ENCODE measurements at places on chromosomes 7 and 10.

DNA sequence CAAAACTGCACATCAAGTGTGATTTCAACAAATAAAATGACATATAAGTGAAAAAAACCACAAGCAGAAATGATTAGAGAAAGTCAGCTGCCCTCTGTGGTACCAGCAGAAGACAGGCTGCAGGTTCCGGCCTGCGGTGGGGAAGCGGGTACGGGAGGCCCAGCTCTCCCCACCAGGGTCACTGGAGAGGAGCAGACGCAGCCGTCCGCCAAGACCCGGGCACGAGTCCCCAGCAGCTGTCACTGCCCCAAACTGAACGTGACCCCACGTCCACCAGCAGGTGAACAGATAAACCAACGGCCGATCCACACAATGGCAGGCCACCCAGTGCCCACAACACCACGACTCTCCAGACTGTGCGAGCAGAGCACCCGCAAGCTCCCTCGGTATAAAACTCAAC lies 16.1 kb upstream of the MICALL2 start:
- H3K36me3 ChIP-seq, result peaks cover 58% of the 10 kb centered on the region
- H3K4me3 ChIP-seq, result no peak overlapping the region
- peaks cover 12% of the 10 kb centered on the region for H3K4me1 ChIP-seq
- no peak for DNase-seq

GRCh38 chr10:124713679-124714255 lies 30.4 kb downstream of the FAM53B start:
- no peak overlapping the region for H3K4me3 ChIP-seq
- H3K27ac ChIP-seq, result peak overlapping the region; percentile 92
- H3K36me3 ChIP-seq, result no peaks in the 10 kb centered on the region
- H3K4me1 ChIP-seq, result peaks cover 77% of the 10 kb centered on the region

- no peaks in the 10 kb centered on the region for H3K27me3 ChIP-seq
- no peak overlapping the region for H3K27ac ChIP-seq
- no peak overlapping the region for H3K4me3 ChIP-seq
- H3K36me3 ChIP-seq, result no peaks in the 10 kb centered on the region
- no peaks in the 10 kb centered on the region for H3K4me1 ChIP-seq
- no peak for DNase-seq
Measured at GRCh38 chr10:58486821-58487220, 25.9 kb upstream of the BICC1 start.

DNA sequence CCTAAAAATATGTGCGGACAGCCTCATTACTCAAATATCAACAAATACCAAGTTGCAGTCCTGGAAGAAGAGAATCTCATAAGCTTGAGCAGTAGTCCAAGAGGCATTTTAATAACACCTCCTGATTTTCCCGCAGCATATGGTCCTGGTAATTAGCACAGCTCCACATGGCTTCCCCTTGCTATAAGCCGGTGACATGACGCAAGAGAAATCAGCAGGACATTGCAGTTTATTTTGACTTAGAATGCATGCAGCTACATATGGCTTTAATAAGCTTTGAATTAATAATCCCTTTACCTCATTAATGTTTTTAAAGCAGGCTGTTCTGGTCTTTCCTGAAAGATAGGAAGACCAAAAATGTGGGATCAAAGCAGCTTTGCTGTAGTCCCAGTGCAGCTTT lies 137.6 kb downstream of the RAMP3 start:
- H3K27ac ChIP-seq, result no peak overlapping the region
- H3K36me3 ChIP-seq, result no peaks in the 10 kb centered on the region
- H3K4me3 ChIP-seq, result no peak overlapping the region
- H3K4me1 ChIP-seq, result no peaks in the 10 kb centered on the region

- no peak overlapping the region for H3K27ac ChIP-seq
- no peaks in the 10 kb centered on the region for H3K27me3 ChIP-seq
Measured at GRCh38 chr7:39221901-39222300, 244.2 kb downstream of the POU6F2 start.

DNA sequence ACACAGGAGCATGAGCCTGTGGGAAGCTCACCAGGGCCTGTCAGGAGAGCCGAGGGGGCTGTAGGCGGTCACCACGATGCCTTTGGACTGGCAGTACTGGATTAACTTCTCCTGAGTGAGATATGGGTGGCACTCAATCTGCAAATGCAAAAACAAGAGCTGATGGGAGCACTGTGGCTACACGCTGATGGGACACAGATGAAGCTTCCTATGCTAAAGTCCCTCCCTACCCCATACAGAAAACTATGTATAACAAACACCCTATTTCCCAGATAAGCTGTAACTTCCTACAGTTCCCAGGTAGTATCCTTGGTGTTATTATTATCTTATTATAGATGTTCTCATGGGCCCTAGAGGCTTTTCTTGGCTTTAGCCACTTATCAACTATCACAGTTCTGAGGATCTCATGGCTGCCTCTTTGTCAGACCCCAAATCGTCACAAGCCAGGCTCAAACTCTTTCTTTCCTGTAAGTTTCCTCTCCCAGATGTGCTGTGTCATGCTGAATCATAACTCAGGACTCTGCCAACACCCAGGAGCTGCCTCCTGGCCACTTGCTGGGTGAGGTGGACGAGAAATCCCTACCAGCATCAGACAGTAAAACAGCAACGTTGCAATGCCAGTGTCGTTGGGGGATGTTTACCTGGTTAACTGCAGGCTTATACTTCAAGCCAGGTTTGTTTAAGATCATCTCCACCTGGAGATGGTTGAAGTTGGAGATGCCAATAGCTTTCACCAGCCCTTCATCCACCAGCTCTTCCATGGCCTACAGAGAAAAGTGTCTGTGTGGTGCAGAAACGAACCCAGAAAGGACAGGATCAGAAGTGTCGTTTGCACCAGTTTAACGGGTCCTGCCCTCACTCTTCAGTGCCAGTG lies 10.3 kb downstream of the AKR1B1 start:
- DNase-seq, result no peak
- no peak overlapping the region for H3K27ac ChIP-seq
- H3K4me1 ChIP-seq, result no peaks in the 10 kb centered on the region
- H3K4me3 ChIP-seq, result no peak overlapping the region

GRCh38 chr7:21508538-21508937 lies 34.3 kb upstream of the DNAH11 start:
- DNase-seq, result no peak
- H3K27me3 ChIP-seq, result no peaks in the 10 kb centered on the region
- H3K27ac ChIP-seq, result no peak overlapping the region

DNA sequence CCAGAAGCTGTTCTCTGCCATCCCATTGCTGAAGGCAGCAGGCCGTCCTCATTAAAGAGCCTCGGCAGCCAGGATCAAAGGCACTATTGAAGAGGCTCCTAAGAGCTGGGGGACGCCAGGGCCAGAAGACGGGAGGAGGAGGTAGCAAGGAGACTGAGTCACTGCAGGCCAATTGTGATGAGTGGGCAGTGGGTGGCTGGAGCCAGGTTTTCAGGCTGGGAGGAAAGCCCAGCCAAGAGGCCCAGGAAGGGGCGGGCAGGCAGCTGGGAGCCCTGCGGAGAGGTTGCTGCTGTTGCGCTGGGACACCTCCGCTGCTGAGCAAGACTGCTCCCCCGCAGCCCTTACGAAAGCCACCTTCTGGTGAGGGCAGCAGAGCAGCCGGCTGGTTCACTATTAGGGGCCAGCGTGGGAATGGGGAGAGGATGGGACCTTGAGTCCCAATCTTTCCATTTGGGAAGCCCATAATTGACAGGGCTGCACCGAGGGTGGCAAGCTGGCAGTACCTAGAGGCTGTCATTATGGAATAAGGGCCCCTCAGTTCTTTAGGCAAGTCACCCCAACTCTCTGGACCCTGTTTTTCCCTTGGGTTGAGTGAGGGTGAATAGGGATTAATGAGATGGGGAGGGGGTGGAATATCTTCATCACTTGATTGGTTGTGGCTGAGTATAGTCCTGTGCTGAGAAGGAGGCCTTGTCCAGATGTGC lies 48.4 kb downstream of the UNC5B start:
- no peak overlapping the region for H3K4me3 ChIP-seq
- peaks cover 4% of the 10 kb centered on the region for H3K27me3 ChIP-seq
- H3K27ac ChIP-seq, result no peak overlapping the region
- no peak for DNase-seq
- H3K36me3 ChIP-seq, result no peaks in the 10 kb centered on the region
- H3K4me1 ChIP-seq, result no peaks in the 10 kb centered on the region

GRCh38 chr10:87864496-87865059 lies 1.2 kb downstream of the PTEN start:
- peak overlapping the region; percentile 49 for H3K27ac ChIP-seq
- H3K27me3 ChIP-seq, result no peaks in the 10 kb centered on the region
- H3K4me1 ChIP-seq, result peaks cover 6% of the 10 kb centered on the region
- H3K36me3 ChIP-seq, result no peaks in the 10 kb centered on the region
- no peak for DNase-seq

GRCh38 chr10:124287791-124288190 lies 130.9 kb downstream of the OAT start:
- no peak overlapping the region for H3K27ac ChIP-seq
- no peak overlapping the region for H3K4me3 ChIP-seq
- no peaks in the 10 kb centered on the region for H3K36me3 ChIP-seq
- H3K4me1 ChIP-seq, result no peaks in the 10 kb centered on the region
- no peaks in the 10 kb centered on the region for H3K27me3 ChIP-seq
- no peak for DNase-seq

- H3K27ac ChIP-seq, result no peak overlapping the region
- H3K4me1 ChIP-seq, result no peaks in the 10 kb centered on the region
- no peaks in the 10 kb centered on the region for H3K36me3 ChIP-seq
- no peak overlapping the region for H3K4me3 ChIP-seq
- no peak for DNase-seq
- H3K27me3 ChIP-seq, result no peaks in the 10 kb centered on the region
Measured at GRCh38 chr7:11415101-11415500, 416.9 kb downstream of the THSD7A start.

DNA sequence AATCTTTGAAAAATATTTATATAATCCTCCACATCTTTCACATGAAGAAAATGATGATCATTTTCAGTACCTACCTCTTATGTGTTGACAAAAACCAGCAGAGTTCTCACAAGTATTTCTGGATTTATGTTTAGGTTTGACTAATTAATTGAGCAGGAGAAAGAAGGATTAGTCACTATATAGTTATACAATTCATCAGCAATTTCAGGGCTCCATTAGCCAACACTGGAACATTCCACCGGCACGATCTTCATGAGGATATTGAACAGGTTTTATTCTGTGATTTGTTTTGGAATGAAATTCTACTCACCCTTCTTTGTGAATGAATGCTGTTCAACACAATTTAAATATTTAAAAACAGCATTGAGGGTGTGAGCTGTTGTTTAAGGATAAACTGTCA lies 163.2 kb downstream of the SEM1 start:
- H3K27ac ChIP-seq, result no peak overlapping the region
- no peak overlapping the region for H3K4me3 ChIP-seq
- no peak for DNase-seq
- H3K27me3 ChIP-seq, result no peaks in the 10 kb centered on the region

DNA sequence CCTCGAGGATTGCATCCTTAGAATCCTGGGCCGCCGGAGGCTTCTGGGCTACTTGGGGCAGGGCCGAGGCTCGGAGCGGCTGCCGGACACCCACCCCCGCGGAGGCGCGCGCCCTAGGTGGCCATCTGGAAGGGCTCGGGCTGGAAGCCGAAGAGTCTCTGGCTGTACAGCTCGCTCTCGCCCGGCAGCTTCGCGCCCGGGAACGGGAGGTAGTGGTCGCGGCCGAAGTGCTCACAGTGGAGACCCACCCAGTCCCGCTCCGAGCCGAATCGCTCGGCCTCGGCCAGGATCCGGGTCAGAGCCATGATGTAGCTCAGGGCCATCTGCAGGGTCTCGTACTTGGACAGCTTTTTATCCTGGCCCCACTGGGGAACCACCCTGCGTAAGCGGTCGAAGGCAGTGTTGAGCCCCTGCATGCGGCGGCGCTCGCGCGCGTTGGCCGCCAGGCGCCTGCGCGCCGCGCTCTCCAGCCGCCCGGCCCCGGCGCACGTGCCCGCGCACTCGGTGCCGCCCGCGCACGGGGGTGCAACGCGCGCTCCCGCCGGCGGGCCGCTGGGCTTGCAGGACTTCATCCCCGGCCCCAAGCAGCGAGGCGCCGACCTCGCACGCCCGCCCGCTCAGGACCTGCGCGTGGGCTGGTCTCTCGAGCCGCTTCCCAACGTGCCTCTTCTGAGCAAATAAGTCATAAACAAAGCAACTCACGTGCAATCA lies 652 bp downstream of the ATOH7 start:
- peaks cover 7% of the 10 kb centered on the region for H3K27me3 ChIP-seq
- no peak for DNase-seq
- peaks cover 4% of the 10 kb centered on the region for H3K4me1 ChIP-seq
- H3K36me3 ChIP-seq, result no peaks in the 10 kb centered on the region
- H3K27ac ChIP-seq, result no peak overlapping the region

DNA sequence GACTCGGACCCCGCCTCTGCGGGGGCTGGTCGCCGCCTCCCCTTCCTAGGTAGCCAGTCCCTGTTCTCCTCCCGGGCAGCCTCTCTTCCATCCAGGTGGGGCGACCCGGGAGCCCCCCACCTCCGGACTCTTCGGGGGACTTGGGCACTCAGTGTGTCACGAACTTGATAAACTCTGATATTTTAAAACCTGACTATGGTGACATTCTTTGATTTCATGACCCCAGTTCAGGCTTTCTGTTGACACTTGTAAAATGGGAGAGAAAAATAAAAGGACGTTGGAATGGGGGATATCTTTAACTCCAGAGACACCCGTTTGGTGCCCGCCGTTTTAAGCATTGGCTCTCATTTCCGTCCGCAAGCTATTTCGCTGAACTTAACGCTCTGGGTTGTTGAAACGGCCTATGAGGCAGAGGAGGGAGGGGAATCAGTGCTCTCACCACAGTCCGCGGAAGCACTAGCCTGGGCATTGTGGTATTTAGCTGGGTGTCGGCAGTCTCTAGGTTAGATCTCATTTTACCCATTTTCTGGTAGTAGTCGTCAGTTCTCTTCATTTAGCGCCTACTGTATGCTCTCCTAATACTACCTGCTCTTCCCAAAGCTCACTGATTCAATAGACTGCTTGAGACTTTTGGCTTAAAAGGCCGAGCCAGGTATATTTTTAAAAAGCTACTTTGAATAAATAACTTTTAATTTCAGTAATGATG lies 738 bp downstream of the VPS26A start:
- H3K4me1 ChIP-seq, result peaks cover 9% of the 10 kb centered on the region
- peak overlapping the region; percentile 80 for H3K4me3 ChIP-seq
- no peaks in the 10 kb centered on the region for H3K27me3 ChIP-seq
- peak; percentile 49 for DNase-seq
- H3K27ac ChIP-seq, result peak overlapping the region; percentile 95
- H3K36me3 ChIP-seq, result no peaks in the 10 kb centered on the region
